ENCODE measurements at places on chromosomes 12 and 14. TPM values are rescaled to one million over a fixed set of nuclear protein-coding genes. Genes with fewer than 3 reads are reported as not detected.

The LYZ gene
- total RNA-seq = not detected

GRCh38 chr12:16788506-16789203 is 182.7 kb upstream of the LMO3 start:
- H3K36me3 ChIP-seq = no peaks in the 10 kb centered on the region
- DNase-seq = no peak
- no peak overlapping the region for H3K4me3 ChIP-seq
- no peak overlapping the region for H3K27ac ChIP-seq

GRCh38 chr12:116926283-116927243 is 15.8 kb downstream of the FBXW8 start:
- no peak overlapping the region for H3K4me3 ChIP-seq
- H3K4me1 ChIP-seq = no peaks in the 10 kb centered on the region
- H3K27ac ChIP-seq = no peak overlapping the region
- H3K27me3 ChIP-seq = no peaks in the 10 kb centered on the region
- peaks cover 17% of the 10 kb centered on the region for H3K36me3 ChIP-seq
- DNase-seq = no peak

DNA sequence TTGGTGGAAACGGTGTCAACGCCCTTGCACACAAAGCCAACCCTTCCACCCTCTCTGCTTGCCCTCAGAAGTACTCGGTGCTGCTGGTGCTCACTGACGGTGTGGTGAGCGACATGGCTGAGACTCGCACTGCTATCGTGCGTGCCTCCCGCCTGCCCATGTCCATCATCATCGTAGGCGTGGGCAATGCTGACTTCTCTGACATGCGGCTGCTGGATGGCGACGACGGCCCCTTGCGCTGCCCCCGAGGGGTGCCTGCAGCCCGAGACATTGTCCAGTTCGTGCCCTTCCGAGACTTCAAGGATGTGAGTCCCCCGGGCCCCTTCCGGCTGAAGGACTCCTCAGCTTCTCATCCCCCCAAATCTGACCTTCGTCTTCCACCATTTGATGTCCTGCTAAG is 5.7 kb downstream of the CPNE6 start:
- no peaks in the 10 kb centered on the region for H3K27me3 ChIP-seq
- no peak overlapping the region for H3K4me3 ChIP-seq
- DNase-seq = no peak
- H3K36me3 ChIP-seq = no peaks in the 10 kb centered on the region

DNA sequence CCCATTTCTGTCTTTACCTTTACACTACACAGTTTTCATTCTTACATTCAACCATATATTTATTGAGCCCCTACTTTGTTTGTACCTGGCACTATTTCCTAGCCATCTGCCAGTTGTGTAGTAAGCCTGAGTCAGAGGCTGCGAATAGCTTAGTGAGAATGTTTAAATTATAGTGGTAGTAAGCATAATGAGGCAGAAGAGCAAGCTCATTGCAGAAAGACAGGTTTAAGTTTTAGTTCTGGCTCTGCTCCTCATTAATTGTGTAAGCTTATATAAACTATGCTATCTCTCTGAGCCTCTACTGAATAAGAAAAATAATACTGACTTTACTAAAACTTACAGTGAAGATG is 123.5 kb downstream of the NAV3 start:
- H3K36me3 ChIP-seq = no peaks in the 10 kb centered on the region
- no peak overlapping the region for H3K4me3 ChIP-seq
- no peak for DNase-seq
- H3K4me1 ChIP-seq = no peaks in the 10 kb centered on the region
- H3K27me3 ChIP-seq = no peaks in the 10 kb centered on the region

Data from H9 (cell line).